Tongue (tissue), 3 donors: ENCODE measurements at places on chromosomes 3 and 15.

- peak; percentile 38 for DNase-seq
Measured at GRCh38 chr15:65329984-65330735, 25.7 kb downstream of the RNU5B-1 start.

DNA sequence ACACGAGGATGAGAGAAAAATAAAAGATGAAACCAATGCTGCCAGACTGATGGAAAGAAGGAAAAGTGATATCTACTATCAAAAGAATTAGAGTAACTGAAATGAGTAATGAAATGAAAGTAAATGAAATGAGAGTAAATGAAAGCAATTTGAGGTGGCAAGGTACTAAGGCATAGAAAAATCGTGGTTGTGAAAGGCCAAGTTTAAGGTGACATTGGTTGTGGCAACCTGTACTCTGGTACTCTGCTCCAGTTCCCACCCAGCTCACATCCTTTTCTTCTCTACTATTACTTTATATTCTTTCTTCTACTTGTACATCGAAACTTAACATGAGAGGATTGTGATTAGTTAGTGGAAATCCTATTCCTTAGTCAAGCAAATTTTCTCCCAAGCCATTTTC lies 10.1 kb downstream of the RFX7 start:
- no peak for DNase-seq

GRCh38 chr3:44926921-44927320 lies 49.1 kb downstream of the ZDHHC3 start:
- peak; percentile 6 for DNase-seq

DNA sequence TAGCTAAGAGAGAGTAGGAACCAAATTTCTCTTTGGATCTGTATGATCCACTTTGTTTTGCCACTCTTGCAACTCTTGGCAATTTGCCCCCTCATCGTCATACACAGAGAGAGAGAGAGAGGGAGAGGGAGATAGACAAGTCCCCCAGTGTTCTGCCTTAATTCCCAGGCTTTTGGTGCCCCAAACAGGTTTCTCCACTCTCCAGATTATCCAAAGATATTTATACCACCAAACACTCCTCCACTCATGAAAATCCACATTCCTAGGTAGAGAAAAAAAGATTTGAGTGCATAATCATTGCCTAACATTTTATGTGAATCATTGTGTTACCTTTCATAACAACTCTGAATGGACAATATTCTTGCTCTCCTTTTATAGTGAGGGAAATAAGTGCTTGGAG lies 15.3 kb downstream of the ACP3 start:
- DNase-seq: no peak

DNA sequence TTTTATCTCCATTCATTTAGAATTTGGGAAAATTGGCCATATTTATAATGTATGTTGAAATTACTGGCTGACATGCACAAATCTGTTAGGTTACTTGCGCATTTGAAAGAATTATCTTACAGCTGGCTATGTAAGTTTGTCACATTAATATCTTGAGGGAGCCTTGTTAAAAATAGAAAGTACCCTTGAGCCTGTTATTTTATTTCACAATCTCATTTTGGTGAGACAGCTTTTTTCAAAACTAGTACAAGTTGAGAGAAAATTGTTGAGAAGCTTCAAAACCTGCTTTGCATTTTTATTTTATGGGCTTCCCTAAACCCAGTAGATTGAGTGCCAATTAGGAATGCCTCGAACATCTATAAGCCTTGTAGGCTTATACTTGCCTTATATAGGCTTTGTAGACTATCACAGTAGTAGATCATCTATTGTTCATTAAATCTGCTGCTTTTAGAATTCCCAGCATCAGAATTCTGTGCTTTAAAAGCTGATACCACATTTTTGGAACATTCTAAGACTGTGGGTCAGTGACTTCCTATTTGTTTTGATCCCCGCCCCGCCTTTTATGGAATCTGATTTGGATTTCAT lies 6.3 kb downstream of the IDH3A start:
- no peak for DNase-seq

- peak; percentile 75 for DNase-seq
Measured at GRCh38 chr3:195207731-195208130, 63.2 kb downstream of the XXYLT1 start.

GRCh38 chr15:75532413-75533250 lies 46.5 kb downstream of the PTPN9 start:
- DNase-seq: peak; percentile 47

- DNase-seq: no peak
Measured at GRCh38 chr15:36392676-36393266, 186.7 kb upstream of the CDIN1 start.

DNA sequence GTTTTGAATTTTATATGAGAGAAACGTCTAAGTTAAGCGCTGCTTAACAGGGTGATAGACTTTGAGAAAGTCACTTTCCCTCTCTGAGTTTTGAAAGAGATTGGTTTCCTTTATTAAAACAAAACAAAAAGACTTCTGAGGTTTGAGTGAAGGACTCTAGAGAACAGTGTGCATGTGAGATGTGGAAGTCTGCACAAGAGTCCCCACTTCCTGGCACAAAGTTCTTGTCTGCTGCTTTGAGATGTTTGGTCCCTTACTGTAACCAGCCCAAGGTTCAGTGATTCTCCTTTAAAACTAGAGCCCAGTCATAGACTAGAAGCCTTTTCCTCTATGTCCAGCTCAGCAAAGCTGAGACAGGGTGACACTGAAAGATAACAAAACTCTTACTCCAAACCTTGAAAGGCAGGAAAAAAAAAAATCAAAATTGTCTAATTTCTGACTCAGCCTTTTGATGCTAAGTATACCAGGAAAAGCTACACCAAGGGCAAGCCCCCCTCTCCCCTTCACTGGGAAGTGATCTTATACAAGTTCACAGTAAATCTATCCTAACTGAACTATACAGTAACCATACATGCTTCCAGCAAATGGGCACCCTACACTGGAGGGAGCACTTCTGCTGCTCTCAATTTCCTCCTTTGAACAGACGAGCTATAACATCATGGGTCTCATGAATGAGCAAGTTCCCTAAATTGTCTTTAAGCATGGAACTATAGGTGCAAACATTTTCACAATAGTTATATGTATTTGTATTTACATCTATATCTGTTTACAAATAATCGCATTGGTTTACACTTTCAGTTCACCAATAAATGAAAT lies 2.3 kb downstream of the POPDC2 start:
- no peak for DNase-seq

GRCh38 chr3:71309886-71310285 lies 273.6 kb downstream of the FOXP1 start:
- DNase-seq: no peak

DNA sequence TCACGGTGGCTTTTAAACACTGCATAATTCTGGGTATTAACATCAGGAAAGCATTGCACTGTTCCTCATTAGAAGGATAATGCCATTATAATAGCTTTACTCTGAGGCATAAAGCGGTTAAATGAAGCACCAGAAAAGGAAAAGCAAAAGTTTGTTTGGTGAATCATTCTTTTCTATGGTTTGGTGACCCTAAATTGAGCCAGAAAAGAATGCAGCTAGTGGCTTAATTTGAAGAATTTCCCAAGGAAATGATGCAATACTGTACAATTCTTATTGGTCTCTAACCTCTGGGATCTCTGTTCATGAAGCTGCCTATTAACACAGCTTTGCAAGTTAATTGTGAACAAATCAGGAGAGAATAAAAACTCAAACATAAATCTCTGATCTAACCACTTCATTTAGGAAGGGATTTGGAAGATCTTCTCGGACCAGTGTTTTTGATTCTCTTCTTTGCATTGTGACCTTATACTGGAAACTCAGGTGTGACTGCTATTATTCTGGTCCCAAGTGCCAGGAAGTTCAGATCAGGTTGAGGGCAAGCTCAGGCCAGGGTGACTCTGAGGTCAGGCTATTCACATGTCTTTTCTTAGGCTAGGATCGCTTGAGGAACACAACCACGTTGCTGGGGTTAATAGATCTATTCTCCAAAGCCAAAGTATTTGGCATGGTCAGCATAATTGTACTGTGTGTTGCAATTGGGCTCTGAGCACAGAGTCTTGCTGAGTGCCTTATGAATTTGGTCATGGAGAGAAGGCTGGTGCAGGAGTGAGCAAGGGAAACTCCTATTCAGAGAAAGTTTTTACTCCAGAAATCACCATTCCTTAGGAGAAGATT lies 11.3 kb upstream of the DLG1 start:
- no peak for DNase-seq

DNA sequence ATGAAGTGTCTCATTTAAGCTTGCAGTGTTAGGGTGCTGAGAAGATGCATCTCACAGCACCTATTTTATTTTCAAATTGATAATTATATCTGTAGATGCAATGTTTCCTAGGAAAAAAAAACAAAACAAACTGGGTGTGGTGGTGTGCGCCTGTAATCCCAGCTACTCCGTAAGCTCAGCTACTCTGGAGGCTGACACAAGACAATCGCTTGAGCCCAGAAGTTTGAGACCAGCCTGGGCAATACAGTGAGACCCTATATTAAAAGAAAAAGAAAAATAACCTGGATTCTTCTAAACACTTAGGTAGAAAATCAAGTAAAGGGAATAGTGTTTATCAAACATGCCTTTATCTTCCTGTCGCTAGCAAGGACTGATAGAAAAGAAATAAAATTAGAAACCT lies 1.9 kb downstream of the MINDY2 start:
- no peak for DNase-seq

DNA sequence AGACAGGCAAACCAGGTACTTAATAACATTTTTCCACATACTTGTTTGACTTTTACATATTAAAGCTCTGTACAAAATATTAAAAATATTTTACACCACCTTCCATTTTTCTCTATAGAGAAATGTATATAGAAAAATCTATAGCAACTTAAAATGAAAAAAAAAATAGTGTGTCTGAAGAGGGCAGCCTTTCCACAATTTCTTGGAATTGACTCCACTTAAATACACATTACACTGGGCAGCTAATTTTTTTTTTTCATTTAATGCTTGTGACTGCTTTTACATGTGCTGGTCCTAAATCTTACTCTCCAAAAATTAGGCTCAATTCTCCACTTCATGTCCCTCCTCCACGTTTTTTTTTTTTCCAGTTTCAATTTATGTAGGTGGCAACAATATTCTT lies 427.0 kb upstream of the RBMS3 start:
- peak; percentile 28 for DNase-seq

DNA sequence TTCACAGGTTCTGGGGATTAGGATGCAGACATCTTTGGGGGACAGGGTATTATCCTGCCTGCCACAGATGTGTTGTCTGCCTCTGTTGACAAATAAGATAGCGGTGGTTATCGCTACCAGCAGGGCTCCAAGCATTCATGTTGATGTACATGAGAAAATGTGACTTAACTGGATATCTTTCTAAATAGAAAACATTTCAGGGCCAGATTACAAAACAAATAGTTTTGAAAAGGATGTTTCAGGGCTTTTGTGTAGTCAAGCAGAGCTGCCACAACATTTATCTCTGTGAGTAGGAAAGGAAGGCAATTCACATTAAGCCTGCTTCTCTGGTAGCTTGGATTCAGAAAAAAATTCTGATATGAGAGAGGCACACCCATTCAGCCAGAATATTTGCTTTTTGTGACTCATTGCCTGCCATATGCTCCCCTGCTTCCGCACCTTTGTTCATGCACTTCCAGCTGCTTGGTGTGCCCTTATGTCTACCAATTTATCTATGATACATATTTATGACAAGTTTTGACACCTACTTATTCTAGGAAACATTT lies 22.8 kb downstream of the PLS1 start:
- DNase-seq: no peak

- DNase-seq: peak; percentile 17
Measured at GRCh38 chr3:3368306-3368705, 188.8 kb upstream of the CRBN start.

DNA sequence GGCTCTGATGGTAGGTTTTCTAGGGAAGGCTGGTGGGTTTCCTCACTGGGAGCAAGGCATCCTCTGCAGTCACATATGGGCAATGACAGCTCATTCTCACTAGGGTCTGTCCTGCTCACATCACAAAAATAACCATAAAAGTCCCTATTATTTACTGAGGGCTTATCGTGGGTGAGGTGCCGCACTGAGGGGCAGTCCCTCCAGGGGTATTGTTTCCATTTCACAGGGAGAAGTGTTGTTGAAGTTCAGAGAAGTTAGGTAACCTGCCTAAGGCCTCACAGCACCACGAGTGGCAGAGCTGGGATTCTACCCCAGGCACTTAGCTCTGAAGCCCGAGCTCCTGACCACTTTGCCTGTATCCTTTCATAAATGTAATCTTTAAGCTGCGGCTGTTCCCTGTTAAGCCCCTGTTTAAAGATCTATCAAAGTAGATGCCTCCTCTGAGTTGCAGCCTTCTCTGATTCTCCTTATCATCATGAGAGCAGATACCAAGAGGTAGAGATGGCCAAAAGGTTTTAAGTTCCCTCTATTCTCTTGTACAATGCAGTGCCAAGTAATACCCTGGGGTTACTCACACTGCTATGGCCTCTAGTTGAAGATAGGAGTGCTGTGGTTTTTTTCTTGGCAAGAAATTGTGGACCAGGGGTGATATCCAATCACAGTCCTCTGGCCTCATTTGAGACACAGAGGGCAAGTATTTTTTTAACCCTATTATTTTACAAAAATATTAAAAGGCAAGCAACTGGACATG lies 107.0 kb downstream of the RPLP1 start:
- no peak for DNase-seq

- no peak for DNase-seq
Measured at GRCh38 chr15:74370471-74370870, 3.0 kb upstream of the CYP11A1 start.

- DNase-seq: no peak
Measured at GRCh38 chr3:139122221-139122581, 77.5 kb upstream of the PRR23C start.

DNA sequence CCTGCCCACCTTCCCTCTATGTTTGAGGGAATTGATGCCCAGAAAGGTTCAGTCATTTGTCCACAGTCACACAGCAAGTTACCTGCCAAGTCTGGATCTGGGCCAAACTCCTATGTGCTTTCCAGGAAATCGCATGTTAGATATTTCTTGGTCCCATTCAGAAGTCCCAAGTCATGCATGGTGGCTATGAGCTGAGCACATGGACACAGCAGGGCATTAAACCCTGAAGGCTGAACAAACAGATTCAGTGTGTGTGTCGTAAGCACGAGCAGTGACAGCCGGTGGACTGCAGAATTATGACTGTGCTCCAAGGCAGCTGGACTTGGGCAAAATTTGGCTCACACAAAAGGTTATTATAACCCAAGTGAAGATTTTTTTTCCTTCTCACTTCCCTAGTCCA lies 11.4 kb upstream of the SLC6A6 start:
- peak; percentile 89 for DNase-seq
